Colonic mucosa (tissue), 4 donors: ENCODE measurements at places on chromosomes 3 and 15.

DNA sequence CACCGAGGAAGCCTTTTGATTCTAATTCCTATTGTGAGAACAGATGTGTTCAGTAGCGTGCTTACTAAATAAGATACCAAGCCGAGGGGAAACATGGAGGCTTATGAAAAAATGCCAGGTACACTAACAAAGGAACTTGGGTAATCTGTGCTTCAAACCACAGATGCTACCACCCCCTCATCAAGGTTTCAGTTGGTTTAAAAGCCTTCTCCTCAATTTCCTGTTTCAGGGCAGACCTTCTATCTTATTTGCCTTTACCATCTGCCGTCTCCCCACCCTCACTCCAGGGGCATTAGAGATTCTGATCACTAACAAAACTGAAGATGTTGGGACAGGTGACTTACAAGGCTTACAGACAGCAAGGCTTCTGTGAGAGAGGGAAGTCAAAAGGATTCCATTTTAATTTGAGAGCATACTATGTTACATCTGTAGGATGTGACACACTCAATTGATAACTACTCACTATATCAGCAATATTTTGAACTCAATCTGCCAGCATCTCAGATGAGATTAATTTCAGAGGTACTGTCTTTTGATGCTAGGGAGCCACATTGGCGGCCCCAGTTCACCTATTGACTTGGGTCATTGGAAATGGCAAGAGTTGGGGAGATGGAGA, 60.6 kb upstream of the PLCL2 start:
- no peak for DNase-seq

DNA sequence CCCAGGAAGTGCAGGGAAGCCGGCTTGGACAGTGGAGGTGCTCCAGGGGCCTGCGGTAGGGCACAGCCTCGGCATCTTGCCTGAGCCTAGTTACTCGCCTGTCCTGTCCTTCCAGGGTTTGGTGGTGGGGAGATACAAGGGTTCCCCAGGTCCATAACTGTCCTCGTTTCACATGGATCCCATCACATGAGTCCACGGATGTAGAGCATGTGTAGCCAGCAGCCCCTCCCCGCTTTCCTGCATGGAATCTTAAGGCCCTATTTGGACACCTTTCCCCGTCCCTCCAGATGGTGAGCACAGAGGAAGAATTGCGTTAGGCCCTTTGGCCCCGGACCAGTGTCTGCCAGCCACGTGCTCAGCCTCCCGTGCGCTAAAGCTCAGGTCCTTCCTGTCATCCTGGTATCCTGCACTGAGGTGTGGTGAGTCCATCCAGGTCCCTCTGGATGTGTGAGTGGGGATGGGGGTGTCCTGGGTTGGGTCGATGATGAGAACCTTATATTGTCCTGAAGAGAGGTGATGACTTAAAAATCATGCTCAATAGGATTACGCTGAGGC, 230.4 kb downstream of the SNRPN start:
- no peak for DNase-seq

DNA sequence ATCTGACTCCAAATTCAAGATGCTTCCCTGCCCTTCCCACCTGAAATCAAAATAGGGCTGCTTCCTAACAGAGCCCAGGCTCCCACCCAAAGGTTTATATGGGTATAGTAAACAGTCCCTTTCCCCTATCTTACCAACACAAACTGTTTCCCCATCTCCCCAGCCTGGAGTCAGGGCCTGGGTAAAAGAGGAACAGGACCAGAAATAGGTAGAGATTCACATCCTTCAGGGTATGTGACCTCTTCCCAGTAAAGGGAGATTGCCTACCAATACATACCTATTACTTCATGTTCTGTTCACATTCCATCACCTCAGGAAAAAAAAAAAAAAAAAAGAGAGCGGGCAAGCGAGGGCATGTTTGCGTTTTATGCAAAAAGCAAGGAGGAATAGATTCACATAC, 9.7 kb upstream of the SHF start:
- no peak for DNase-seq

- DNase-seq, result no peak
Measured at GRCh38 chr15:101129851-101130380, 121.9 kb downstream of the CHSY1 start.

- DNase-seq, result no peak
Measured at GRCh38 chr15:98683831-98684230, 35.5 kb downstream of the IGF1R start.

- DNase-seq, result no peak
Measured at GRCh38 chr3:125331243-125331642, 43.9 kb downstream of the ZNF148 start.
